ENCODE measurements at places on chromosomes 6 and 20.

- DNase-seq, result no peak
Measured at GRCh38 chr6:78322068-78322845, 545.1 kb upstream of the IRAK1BP1 start.

DNA sequence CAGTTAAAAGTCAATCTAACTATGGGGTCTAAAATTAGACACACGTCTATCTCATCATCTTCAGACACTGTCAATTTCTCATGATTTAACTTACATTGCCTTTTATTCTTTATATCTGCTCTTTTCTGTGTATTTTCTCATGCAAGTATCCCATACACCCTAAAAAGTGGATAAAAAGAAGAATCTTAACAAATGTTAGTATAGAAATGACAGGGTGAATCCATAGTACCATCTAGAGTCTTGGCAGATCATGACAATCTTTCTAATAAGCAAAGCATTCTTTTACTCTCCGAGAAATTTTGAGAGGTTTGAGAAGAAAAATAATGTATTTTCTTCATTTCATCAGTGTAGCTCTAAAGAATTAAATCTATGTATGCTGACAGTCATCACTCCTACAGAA lies 382.7 kb downstream of the C6orf118 start:
- DNase-seq, result no peak

DNA sequence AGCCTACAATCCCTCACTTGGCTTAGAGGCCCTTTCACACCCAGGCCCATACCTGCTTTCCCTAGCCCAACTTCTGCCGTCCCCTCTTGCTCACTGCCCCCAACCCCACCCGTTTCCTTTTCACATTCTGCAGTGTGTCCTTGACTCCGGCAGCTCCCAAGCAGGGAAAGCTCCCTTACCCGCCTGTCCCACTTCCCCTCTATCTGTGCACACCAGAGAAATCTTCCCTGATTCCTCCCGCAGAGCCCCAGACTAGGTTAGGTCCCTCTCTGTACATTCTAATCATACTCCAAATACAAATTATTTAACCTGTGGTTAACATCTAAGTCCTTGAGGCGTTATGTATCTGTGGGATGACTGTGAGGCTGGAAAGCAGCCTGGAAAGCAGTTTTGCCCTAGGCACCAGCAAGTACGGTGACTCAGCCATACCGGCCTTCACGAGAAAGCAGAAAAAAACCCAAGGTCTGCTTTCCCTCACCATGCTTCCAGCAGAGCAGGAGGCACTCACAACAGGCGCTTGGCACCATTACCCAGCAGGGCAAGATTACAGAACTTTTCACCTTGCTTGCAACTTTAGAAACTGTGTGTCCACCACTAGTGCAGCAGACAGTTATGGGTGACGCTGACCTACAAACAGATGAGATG lies 22.3 kb downstream of the ELOVL5 start:
- peak; percentile 97 for DNase-seq

- no peak for DNase-seq
Measured at GRCh38 chr6:116994447-116994846, 117.4 kb downstream of the RFX6 start.

DNA sequence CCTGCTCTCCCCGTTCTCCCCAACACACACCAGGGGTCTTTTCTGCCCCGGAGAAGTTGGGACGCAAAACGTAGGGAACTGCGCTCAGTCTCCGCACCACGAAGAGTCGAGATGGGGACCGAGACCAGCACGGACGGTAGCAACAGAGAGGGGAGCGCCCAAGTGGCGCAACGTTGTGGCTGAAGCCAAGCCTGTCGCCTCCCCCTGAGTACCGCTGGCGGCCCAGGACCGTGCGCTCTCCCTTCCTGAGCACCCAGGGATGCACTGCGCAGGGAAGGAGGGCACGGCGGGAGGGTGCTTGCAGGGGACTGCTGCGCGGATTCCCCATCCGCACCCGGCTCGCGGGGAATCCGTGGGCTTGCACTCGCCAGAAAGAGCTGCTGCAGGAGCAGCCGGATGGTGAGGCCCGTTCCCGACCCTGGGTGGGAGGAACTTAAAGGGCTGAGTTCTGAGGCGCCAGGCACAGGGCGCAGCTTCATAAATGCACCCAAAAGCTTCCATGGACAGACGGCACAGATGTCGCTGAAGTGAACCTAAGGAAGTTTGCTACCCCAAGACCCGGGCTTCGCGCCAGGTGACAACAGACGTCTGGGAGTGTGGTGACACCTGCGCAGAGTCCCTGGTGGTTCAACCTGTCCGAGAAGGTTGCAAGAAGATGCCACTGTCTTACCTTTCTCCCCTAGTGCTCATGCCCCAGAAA lies 178.7 kb downstream of the TBXT start:
- no peak for DNase-seq

GRCh38 chr6:105985098-105985815 lies 100.9 kb upstream of the PRDM1 start:
- DNase-seq, result no peak

GRCh38 chr20:63735859-63736718 lies at the start of gene LIME1:
TSS of gene LIME1 (plus strand) at chr20:63736664. CDS start at chr20:63737550, 886 bp downstream.
- no peak for DNase-seq

DNA sequence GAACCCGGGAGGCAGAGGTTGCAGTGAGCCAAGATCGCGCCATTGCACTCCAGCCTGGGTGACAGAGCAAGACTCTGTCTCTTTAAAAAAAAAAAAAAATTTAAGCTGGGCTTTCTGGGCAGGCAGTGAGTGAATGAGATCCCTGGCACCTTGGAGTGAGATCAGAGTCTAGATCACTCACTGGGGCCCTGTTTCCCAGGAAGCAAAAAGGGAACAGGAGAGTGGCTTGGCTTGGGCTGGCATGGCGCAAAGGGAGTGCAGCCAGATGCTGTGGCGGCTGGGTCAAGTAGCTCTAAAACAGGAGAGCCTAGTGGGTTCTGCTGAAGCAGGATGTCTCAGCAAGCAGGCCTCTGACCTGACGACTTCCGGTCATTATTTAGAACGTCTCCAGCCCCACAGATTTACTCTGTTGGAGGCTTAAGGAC lies 10.4 kb downstream of the PLCG1 start:
- no peak for DNase-seq

DNA sequence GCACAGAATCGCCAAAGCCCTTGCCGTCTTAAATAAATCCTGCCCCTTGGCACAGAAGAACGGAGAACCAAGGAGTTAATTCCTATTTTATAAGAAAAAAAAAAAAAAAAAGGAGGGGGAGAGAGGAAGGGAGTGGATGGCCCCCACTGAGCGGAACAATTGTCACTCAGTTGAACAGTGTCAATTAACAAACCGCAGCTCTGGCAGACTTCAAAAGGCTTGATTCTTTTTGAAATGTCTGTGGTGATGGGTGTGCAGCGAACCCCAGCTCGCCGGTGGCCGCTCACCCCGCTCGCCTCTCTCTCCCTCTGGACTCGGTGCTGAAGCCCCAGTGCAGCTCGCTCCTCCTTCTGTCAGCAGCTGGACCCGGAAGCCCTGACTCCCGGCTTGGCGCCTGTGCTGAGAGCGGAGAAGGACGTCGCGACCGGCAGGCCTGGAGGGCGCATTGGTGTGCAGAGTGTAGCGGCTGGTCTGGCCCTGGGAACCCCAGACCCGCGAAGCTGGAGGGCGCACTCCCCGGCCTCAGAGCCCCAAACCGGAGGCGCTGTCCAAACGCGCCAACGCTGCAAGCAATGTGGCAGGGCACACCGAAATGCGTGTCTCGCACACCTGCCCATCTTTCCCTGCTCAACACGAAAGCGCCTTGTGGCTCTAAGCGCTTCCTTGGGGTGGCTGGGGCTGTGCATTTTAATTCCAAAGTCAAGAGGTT lies 3.4 kb downstream of the LINC00237 start:
- peak; percentile 35 for DNase-seq

- DNase-seq, result peak; percentile 20
Measured at GRCh38 chr20:46928580-46929132, 34.0 kb downstream of the EYA2 start.

DNA sequence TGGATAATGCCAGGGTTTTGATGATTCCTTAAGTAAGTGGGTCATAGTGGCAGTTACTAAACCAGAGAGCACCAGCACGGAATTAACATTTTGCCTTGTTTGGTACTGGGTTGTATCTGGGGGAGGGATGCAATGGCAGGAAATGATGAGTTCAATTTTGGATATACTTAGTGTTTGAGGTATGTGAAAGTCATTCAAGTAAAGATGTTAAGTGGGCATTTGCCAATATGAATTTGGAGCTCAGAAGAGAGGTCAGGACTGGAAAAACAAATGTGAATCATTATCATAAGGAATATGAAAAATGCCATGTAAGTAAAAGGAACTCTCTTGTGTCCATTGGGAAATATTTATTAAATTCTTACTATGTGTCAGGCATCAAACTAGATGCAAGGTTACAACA lies 6.2 kb downstream of the PXT1 start:
- DNase-seq, result no peak

GRCh38 chr20:18011951-18012645 lies 43.3 kb downstream of the MGME1 start:
- no peak for DNase-seq

GRCh38 chr20:41329435-41330342 lies 10.9 kb upstream of the LPIN3 start:
- peak; percentile 95 for DNase-seq

DNA sequence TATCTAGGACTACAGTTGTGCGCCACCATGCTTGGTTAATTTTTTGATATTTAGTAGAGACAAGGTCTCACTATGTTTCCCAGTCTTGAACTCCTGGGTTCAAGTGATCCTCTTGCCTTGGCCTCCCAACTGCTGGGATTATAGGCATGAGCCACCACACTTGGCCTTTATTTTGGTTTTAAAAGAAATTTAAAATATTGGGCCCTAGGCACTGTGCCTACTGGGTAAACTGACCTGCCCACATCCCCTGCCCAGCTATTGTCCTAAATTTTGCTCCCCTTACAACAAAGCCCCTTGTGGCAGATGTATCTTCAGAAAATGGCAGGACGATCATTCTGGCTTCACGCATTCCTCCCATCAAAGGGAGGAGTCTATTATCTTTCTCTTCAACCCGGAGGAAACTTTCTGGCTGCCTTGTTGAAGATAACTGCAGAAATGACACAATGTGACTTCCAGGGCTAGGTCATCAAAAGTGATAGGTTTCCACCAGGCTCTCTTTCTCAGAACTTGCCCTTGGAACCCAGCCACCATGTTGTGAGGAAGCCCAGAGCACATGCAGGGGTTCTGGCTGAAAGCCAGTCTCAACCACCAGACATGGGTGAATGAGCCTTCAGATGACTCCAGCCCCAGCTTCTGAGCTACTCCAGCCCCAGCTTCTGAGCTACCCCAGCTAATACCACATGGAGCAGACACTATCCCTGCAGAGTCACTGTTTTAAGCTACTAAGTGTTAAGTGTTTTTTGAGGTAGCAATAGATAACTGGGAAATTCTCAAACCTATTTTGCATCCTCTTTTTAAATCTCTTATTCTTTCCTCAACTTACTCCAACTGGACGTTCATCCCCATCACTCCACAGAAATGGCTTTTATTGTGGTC lies 4.6 kb upstream of the GUCA1B start:
- peak; percentile 14 for DNase-seq

GRCh38 chr6:156731396-156731795 lies 45.8 kb upstream of the ARID1B start:
- DNase-seq, result peak; percentile 67

DNA sequence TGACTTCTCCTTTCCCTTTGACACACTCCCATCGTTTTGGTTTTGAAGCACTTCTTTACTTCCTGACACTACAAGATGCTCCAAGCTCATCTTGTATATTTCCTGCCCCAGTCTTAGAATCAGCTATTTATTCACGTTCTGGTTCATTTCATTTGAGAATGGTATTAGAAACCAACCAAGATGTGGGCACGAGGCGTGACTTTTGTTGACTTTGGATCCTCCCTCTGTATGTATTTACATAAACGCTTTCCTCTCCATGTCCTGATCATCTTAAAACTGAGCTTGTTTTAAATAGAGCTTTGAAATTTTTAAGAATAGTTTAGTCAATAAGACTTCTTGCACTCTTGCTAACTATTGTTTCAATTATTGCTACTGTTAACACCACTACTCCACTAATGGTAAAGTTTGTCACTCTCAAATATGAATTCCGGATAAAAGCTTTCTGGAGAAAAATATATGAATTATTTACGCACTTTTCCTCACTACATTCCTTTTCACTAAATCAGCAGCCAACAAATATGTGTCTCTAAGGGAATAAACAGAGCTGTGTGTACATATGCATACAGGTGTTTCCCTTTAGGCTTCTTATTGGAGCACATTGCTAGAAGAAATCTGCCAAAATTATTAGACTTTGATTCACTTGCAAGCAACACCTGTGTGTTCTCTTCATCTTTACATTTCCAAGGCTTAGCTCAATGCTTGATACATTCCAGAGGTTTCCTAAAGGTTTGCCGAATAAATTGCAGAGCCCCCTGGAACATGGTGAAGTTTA lies 77.3 kb upstream of the TMEM244 start:
- no peak for DNase-seq

DNA sequence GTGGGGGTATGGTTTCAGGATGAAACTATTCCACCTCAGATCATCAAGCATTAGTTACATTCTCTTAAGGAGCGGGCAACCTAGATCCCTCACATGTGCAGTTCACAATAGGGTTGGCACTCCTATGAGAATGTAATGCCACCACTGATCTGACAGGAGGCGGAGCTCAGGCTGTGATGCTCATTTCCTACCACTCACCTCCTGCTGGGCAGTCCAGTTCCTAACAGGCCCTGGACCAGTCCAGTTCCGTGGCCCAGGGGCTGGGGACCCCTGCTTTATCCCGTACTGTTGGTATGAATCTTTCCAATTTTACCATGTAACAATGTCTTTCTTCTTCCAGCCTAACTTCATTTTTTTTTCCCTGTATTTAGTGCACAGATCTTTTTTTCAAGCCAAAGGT lies 94.9 kb downstream of the OGFRL1 start:
- no peak for DNase-seq

DNA sequence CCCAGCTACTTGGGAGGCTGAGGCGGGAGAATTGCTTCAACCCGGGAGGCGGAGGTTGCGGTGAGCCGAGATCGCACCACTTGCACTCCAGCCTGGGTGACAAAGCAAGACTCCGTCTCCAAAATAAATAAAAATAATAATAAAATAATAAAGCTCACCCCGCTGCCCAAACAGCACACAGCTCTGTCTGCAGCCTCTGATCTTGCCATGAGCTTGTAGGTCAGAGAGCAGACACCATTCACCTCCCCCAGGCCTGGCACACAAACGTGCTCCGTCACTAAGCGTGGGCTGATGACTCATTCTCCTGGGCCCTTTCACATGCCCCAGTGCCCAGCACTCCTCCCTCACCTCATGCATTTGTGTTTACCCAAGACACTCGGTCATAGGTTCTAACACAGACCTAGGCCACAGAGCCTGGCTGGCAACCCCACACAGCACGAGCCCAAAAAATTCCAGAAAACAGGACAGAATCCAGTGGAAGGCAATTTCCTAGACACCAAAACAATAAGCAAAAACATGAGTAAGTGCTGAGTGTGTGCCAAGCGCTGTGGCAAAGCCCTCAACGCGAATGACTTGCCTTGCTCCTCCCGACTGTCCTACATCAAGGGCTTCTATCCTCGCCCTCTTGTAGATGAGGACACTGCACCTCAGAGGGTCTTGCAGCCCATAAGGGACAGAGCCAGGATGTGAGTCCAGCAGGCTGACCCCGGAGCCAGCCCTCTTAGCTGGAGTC lies 18.0 kb downstream of the ATP9A start:
- peak; percentile 94 for DNase-seq

GRCh38 chr6:21321531-21321930 lies 272.0 kb upstream of the SOX4 start:
- no peak for DNase-seq

Data from mammary epithelial cell (primary cell).